ENCODE measurements at places on chromosomes 16 and 17.
A peak's percentile ranks its signal among the peaks of the same experiment; 100 is the strongest.

GRCh38 chr17:63931981-63932561, at the start of gene CD79B:
Gene CD79B (minus strand): TSS chr17:63932331. CDS start chr17:63932261, 70 bp downstream.
- no peak for DNase-seq

GRCh38 chr17:57108671-57109392, 23.8 kb downstream of the AKAP1 start:
- no peak for DNase-seq

- DNase-seq: peak; percentile 1
These were observed 2.4 kb upstream of the USP36 start for GRCh38 chr17:78842881-78843565.

GRCh38 chr16:79165079-79165478, 435.5 kb downstream of the MAF start:
- DNase-seq: no peak

DNA sequence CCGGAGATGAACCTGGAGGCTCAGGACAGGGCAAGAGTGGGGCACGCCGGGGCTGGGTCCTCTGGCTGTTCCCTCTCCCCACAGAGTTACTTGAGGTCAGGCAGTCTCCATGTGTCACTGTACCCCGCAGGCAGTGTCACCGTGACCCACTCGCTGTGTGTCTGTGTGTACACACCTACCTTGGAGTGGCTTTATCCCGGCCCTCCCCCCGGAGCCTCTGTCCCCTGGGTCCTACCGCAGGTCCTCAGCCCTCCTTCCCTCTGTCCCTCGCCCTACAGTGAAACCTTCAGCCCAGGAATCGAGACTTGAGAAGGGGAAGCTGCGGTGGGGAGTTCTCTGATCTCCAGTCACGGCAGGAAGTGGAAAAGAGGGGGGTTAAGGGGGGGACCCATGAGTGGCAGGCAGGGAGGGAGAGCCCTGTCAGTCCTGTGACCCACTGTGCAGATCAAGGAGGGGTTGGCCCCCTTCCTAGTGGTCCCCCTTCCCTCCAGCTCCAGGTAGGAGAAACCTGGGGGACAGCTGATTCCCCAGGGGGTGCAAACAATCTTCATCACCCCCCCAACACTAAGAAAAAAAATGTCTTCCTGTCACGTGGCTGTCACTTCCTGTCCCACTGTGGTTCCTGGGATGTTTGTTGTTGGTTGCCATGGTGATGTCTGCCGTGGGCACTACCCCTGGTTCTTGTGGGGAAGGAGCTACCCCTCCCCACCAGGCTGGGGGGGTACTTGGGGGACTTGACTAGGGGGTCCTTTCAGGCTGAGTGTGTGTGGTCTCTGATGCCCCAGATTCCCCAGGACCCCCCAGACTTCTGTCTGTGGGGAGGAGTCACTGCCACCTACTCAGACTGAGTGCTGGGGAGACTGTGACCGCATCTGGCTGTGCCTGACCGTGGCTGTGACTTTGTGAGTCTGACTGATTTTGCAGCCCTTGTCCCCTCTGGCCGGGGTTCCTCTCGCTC, 13.7 kb downstream of the RARA start:
- no peak for DNase-seq

- no peak for DNase-seq
These were observed at the start of gene TLCD1 for GRCh38 chr17:28726226-28726626. Gene TLCD1 (minus strand): TSS chr17:28726233. CDS start chr17:28726097, 136 bp downstream.

DNA sequence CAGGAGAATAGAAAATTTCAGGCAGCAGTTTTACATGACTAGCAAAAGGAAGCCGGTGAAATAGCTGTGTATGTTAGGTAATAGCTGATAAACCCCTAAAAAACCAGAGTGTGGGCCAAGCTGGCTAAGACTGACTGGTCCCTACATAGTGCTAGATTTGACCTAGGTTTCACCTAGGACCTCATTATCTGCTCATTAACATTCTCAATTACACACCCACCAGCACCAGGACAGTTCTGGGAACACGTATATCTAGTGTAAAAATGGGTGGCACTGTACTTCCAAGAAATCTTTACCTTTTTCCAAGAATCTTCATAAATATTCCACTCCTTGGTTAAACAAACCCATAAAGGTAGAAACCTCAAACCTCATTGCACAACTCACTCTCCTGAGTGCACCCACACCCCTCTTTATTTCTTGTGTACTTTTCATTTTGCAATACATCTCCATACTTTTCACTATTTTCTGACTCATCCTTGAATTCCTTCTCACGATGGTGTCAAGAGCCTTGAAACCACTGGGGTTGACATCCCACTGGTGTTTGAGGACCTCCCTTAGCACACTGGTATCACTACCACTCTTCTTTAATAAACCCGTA, 262.7 kb upstream of the KCNJ16 start:
- no peak for DNase-seq

- no peak for DNase-seq
These were observed 3.7 kb downstream of the SPATA2L start for GRCh38 chr16:89697616-89698331.

DNA sequence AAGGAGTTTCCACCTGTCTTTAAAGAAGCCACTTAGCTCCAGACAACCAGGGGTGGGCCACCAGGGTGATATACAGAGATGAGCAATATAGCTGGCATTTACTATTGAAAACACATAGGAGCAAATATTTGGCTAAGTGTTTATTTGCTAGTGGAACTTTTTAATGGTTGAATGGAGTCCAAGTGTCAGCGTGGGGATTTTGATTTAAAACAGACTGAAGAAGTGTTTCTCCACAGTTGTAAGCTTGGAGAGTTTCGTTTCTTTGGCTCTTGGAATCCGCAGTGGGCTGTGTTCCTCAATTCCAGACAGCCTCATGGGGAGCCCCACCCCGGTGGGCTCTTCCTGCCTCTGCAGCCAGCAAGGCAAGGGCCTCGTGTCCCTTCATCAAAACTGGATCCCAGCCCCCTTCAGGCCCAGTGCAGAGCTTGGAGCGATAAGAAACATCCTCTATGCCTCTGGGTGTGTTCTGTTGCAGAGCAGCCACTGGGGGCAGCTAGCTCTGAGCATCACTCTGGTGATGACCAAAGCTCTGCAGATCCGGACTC, 36.1 kb downstream of the NOG start:
- DNase-seq: no peak

GRCh38 chr16:2927010-2927646, 15.4 kb downstream of the FLYWCH1 start:
- peak; percentile 49 for DNase-seq

DNA sequence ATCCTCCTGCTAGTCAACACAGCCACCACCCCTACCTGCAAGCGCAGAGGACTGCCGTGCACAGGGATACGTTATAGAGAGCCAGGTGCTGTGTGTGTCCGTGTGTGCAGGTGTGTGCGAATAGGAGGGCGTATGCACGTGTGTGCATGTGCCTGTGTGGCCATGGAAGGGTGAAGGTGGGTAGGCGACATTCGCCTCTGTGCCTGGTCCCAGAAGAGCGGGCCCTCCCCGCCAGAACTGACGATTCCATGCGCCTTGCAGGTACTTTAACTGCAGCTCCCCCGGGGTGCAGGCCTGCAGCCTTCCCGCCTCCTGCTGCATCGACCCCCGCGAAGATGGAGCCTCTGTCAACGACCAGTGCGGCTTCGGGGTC, 8.7 kb downstream of the PDE6G start:
- DNase-seq: no peak

DNA sequence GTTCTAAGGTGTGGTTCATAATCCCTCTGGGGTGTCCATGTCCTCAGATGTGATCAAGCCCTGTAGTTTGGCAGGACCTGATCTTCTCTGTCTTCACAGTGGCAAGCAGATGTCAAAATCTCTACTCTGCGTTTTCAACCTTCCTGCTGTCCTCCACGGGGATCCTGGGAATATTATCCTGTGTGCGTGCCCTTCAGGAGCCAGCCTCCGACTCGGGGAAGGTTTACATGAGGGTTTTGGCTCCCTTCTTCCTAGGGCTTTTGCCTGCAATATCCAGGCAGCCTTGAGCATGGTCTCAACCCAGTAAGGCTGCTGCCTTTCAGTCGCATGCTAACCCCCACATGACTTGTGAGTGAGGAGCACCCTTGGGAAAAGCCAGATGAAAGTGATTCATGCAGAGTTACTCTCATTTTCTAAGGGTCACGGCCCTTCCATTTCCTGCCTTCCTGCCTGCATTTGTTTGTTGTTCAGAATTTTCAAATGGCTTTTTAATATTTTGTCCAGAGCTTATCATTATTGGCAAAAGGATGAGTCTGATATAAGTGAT, 202.2 kb upstream of the CHMP6 start:
- no peak for DNase-seq

DNA sequence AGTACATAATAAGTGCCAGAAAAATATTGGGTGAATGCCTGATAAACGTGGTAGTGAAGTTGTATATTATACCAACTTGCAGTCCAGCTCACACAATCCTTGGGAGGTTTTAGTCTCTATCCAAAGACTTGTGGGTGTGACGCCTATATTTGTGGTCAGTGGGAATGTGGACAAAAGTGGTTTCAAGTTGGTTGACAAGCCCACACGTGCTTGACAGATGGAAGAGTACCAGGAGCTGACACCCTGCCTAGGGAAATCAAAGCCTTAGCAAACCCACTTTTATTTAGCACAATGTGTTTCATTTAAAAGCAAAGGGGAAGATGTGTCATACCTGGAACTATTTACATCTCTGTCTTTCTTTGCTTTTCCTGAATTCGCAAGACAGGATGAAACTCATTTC, 79.0 kb downstream of the CA10 start:
- no peak for DNase-seq

DNA sequence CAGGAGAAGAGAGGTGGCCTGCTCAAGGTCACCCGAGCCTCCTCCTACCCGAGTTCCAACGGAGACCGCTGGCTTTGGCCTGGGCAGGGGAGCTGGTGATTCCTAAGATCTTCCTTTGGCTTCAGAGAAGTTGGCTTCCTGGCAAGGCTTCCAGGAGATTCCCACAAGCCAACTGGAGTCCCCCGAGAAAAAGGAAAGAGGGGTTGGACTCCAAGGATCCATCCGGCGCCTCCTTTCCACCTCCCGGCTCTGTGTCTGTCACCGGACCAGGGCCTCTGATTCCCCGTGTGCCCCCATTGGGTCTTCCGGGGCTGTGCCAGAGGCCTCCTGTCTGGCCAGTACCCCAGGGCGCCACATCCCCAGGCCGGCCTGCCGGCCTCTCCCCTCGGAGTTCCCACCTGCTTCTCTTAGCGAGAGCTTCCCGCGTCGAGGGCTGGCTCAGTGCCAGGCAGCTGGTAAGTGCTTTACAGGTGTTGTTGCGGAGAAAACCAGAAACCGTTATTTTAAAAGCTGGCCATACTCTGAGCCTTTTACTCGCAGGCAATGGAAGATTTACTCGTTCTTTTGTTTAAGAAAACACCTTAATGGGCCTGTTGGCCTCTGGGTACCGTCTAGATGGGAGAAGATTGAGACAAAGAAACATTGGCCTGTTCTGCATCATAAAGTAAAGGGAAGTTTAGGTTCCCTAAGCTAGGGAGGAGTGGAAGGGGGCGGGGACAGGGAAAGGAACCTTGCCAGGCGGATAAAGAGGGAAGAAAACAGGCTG, 258.4 kb upstream of the SDK2 start:
- peak; percentile 19 for DNase-seq

DNA sequence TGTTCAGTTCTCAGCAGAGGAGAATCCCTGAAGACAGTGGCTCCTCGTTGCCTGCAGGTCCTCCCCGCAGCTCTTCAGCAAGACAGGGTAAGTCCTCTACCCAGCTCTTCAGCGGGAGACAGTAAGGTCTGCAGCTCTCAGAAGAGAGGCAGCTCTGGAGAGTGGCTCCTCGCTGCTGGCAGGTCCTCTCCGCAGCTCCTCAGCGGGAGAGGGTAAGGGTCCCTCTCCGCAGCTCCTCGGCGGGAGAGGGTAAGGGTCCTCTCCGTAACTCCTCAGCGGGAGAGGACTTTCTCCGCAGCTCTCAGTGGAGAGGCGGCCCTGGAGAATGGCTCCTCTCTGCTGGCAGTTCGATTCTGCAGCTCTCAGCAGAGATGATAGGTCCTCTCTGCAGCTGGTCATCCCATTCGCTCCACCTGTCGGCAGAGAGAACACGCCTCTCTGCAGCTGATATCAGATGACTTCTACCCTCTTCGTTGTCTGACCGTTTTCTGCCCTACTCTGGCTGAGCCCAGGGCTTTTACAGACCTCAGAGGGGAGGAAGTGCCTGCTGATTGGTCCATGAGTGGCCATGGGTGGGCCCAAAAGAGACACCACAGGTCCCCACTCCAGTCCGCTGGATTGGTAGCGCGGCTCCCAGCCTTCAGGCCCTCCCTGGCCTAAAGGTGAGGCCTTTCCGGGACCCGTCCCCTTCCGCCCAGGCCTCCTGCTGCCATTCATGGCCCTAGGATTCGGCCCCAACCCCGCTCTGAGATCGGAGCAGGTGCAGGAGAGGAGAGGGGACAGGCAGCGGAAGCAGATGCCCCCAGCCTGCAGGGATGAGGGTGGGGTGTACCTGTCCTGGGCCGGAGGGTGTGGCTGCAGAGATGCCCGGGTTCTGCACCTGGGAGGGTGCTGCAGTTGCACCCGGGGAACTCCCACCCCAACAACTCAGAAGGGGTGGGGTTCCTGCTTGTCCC, 11.9 kb upstream of the SHCBP1 start:
- no peak for DNase-seq

Measured in NCI-H2029 treated with DMSO at 0.1 percent for 48 hours (cell line).